ENCODE measurements at places on chromosomes 6 and 20.

DNA sequence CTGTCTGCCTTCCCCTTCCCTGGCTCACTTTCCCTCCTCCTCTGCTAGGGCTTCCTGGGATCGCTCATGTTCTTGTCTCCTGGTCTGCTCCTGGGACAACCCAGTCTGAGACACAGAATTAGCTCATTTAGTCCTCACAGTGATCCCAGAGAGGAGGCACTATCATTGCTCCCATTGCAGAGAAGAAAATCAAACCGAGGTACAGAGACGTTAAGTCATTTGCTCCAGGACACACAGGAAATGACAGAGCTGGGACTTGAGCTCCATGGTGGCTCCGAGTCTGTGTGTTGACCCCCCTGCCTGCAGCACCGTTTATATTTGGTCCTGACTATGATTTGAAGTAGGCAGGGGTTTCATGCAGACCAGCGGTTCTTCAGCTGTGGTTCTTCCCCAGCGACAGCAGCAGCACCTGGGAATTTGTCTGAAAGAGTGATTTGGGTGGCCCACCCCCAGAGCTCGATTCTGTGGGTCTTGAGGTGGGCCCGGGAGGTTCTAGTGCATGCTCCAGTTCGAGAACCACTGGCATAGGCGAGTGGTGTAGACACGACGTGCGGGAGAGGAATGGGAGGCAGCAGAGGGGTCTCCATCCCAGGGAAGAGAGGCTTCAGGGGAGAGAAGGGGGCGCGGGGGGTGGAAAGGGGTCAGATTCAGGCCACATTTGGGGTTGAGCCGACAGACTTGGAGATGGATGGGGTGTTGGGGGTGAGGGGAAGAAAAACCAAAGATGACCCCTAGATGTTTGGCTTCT lies 24.7 kb downstream of the PCK1 start:
- no peak for DNase-seq

DNA sequence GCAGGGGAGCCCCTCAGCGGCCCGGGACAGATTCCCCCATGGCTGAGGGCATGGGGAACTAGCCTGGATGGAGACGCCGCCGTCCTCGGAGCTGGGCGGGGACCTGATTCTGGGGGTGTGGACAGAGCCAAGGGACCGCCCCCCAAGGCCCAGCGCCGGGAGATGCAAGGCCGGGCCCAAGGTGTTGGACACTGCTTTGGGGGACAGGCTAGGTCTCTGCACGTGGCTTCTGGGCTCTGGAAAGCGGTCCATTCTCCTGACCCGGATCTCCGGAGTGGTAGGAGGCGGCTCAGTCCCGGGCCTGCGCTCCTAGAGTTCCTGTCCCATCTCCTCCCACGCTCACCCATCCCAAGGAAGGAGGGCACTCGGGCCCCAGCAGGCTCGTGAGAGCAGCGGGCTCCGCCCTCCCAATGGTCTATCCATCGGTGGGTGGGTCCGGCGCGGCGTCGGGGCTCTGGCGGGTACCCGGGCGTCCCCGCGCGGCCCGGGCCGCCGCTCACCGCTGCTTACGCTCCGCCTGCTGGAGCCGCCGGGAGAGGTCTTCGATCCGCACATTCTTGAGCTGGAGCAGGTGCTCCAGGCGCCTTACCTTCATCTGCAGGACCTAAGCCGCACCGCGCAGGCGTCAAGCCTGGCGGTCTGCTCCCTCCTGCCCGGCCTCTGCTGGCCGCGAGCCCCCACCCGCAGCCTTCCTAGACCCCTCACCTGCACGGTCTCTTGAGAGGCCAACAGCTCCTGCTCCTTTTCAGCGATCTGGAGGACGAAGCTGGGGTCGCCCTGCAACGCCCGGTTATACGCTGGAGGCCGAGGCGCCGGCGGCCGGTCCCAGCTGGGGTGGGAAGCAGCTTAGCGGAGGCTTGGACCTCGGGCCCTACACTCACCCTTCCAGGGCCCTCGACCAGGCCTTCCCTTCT lies 3.3 kb downstream of the SPEF1 start:
- peak; percentile 58 for DNase-seq

GRCh38 chr6:114785235-114786127 lies 442.7 kb upstream of the HS3ST5 start:
- no peak for DNase-seq

DNA sequence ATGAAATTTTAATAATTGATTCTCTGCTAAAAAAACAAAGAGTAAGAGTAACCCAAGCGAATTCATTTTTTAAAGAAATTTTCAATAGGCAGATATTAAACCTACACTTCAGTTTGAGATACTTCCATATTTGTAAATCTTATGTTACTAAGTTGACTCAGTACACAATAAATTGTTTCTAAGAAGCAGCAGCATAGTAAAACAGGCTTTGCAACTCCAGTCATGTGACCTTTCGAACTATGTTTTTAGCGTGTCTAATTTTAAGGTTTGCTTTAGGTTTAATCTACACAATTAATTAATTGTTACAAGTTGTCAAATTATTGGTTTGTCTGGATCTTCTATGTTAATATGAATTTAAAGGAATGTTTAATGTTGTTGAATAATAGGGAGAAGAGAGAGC lies 708.9 kb upstream of the CITED2 start:
- no peak for DNase-seq

DNA sequence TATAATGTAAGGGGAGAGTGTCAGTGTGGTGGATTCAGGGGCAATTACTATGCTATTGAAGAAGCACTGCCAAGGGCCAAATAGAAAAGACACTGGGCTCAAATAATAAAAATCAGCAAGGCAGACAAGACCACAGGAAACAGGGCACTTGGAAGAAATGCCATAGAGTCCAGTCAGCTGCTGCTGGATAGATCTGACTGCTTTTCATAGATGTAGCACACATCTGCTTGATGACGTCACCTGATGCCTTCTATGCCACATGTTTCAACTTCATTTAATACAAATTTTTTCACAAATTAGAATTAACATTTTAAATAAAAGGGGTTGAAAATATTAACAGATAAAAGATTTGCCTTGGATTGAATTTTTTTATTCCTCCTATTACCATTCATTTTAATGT lies 23.9 kb upstream of the AHI1 start:
- DNase-seq, result no peak

GRCh38 chr6:106477146-106477545 lies 116.6 kb downstream of the CRYBG1 start:
- DNase-seq, result no peak
